ENCODE measurements at places on chromosomes 5 and 9.

- DNase-seq: peak; percentile 58
These were observed 1.3 kb upstream of the TRMO start for GRCh38 chr9:97923529-97924108.

DNA sequence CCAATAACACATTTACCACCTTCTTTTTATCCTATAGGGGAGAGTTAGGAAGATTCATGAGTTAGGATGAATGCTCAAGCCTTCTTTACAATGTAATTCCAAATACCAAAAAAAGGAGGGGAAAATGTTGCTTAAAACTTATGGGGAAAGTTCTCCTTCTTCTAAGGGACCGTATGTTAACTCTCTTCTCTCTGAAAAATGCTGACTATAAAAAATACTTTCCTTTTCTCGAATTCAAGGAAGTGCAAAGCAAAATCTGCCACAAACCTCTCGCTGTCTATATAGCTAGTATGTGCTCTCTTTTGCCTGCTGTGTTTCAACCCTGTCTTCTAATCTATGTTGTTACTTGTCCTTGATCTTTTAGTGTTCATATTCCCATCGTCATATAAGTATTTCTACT, 768.6 kb upstream of the C9orf72 start:
- DNase-seq: no peak

DNA sequence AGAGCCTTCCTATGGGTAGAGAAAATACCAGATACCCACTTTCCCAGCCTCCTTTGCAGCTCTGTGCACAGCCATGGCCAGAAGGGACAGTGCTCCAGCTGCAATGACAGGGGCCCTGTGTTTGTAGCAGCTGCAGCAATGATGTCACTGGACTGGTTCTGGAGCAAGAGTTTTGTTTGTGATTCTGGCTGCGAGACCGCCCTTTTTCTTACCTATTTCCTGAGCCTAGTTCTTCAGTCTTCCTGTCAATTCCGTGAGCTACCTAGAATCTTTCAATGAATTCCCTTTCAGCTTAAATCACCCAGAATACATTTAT, 10.0 kb upstream of the BOD1 start:
- DNase-seq: no peak

GRCh38 chr9:97280755-97281330, 26.6 kb upstream of the CCDC180 start:
- no peak for DNase-seq

DNA sequence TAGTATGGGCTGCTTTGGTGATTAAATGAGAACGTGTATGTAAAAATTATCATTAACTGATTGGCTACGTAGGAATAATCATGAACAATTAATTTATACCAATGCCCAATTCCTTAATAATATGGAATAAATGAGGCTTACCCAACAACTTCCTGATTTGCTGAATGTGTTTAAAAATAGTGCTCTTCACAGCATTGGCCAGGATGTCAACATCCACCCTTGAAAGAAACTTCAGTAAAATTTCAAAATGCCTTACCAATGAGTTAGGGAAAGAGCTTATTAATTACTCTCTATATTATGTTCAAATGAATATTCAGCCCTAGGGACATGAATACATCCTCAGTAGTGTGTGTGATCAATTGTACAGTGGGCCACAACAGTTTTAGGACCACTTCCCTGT, 401.4 kb downstream of the PSAT1 start:
- DNase-seq: no peak

DNA sequence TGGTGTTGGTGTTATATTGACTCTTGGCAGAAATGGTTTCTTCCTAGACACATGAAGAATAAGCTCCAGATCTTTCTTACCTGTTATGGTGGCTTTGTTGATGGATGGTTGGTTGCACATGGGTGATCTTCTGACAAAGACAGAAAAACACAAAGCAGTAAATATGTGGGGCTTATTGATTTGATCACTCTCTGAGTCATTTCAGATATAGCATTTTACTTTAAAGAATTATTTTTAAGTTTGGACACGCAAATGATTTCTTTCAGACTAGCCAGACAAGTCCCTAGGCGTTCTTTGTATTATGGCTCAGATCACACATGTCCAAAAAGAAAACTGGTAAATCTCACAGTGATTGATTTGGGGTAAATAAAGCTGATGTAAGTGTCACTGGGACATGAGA, 597.6 kb downstream of the RAB3C start:
- DNase-seq: peak; percentile 53

- no peak for DNase-seq
These were observed 8.4 kb upstream of the RXRA start for GRCh38 chr9:134317790-134318414.

DNA sequence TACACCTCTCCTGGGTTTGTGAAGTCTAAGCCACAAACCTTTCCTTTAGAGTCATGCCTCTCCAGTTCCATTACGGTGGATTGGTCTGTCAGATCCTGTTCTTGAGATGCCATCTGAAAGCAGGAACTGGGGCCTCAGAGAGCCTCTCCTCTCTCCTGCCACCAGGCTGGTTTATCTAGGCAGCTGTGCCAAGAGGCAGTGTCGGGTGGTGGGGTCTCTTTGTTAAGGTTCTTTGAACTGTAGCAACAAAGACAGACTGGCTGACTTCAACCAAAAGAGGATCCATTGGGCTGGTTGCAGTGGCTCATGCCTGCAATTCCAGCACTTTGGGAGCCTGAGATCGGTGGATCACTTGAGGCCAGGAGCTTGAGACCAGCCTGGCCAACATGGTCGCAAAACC, 66.0 kb upstream of the ANGPTL2 start:
- DNase-seq: no peak

DNA sequence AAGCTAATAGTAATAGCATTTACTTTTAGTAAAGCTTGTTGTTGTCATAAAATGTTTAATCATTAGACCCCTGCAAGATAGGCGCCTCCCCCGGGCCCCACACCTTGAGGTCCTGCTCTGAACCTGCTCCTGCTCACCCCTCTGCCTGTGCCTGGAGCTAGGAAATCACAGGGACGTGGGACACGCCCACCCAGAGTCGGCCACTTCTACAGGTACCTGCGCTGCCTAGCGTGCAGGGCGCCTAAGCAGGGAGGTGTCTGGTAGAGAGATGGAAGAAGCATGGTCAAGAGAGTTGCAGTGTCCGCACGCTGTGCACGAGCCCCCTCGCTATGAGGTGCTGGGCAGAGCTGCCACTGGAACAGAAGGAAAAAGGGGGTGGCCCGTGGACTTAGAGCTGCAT, 52.6 kb downstream of the HINT1 start:
- DNase-seq: no peak

DNA sequence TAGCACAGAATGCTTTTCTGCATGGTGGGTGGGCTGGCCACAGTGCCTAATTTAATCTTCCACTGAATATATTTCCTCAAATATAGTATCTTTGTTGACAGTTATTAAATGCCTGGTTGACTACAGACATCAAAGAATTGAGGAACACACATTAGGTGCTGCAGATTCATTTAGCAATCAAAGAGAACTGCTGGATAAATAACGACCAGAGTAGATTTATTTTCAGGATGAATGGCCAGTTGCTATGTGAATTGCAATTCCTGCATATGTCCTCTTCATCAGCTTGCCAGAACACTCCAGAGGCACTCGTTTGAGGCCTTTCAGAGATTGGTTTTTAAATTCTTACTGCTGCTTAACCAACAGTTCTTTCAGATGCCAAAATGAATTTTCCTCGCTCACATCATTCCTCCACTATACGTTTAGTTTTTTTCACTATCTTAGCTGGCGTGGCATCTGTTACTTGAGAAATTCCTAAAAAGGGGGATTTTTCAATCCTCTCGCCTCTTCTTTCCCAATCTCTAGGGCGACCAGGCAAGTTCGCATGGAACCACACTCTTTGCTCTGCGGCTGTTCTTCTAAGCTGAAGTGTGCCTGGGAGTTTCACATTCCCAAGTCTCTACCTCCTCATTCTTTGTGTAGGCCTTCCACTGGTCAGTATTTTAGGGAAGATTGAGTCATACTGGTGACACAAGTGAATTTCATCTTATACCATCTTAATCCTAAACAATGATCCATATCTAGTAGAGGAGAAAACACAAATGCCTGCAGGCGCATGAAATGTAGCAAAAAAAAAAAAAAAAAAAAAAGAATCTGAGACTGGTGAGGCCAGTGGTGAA, 237.1 kb upstream of the NMUR2 start:
- no peak for DNase-seq

- no peak for DNase-seq
These were observed 14.1 kb downstream of the PRRX2 start for GRCh38 chr9:129679537-129679936.

DNA sequence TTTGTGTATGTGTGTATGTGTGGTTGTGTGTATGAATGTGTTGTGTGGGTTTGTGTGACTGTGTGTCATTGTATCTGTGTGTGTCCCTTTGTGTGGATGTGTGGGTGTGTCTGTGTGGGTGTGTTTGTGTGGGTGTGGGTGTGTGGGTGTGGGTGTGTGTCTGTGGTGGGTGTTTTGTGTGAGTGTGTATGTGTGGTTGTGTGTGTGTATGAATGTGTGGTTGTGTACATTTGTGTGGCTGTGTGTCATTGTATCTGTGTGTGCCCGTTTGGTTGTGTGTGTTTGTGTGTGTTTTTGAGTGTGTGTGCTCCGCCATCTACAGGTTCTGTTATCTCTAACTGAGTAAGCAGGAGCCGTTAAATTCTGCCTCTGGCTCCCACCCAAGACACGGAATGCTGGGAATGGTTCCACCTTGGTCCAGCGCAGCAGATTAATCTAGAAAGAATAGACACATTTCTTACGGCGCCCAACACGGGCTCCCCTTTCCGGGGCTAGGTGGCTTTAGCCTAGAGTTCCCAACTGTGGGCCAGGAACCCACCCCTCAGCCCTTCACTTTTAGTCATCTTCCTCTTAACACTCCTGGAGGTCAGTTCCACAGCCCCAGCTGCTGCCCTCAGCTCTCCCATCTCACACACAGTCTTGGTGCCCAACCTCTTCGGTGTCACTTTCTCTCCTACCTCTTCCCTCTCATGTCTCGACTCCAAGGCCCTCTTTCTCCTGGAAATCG, 197.1 kb downstream of the TTLL11 start:
- no peak for DNase-seq

- no peak for DNase-seq
These were observed 232.5 kb upstream of the CCNH start for GRCh38 chr5:87645224-87645623.

GRCh38 chr5:77015938-77016569, 14.2 kb upstream of the AGGF1 start:
- DNase-seq: peak; percentile 51

DNA sequence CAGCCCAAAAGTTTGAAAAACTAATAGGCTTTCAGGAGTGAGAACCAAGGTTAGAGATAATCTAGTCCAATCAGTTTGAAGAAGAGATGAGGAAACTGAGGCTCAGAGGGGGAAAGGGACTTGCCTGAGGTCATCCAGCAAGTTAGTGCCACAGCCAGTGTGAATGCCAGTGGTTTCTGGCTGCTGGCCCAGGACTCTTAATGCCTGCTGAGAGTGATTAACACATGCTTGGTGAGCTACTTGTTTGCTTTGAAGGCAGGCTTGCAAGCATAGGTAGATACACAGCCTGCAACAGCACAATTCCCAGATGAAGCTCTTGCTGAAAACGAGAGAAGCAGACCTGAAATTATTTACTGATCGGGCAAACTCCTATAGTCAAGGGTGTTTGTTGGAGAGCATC, 591.6 kb upstream of the SGCD start:
- no peak for DNase-seq

DNA sequence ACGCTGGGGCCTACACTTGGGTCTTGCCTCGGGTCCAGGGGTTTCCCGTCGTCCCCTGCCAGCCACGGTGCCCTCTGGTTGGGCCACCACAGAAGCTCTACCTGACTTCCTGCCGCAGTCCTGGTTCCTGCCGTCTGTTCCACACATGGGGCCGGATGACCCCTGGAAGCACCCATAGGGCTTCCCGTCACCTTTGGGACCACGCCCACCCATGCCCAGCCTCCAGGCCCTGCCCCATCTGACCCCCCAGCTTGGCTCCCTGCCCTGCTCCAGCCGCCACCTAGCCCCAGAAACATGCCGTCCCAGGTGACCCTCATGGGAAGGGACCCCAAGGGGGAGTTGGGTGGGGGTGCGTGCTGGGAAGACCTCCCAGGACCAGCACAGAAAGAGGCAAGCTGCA, 13.7 kb downstream of the MRPL36 start:
- DNase-seq: no peak

- DNase-seq: no peak
These were observed 56.3 kb downstream of the ERAP1 start for GRCh38 chr5:96751203-96752169.

- DNase-seq: no peak
These were observed 16.9 kb downstream of the COL5A1 start for GRCh38 chr9:134658378-134658955.

- DNase-seq: no peak
These were observed 16.1 kb upstream of the SPATA31D4 start for GRCh38 chr9:81912135-81912534.

DNA sequence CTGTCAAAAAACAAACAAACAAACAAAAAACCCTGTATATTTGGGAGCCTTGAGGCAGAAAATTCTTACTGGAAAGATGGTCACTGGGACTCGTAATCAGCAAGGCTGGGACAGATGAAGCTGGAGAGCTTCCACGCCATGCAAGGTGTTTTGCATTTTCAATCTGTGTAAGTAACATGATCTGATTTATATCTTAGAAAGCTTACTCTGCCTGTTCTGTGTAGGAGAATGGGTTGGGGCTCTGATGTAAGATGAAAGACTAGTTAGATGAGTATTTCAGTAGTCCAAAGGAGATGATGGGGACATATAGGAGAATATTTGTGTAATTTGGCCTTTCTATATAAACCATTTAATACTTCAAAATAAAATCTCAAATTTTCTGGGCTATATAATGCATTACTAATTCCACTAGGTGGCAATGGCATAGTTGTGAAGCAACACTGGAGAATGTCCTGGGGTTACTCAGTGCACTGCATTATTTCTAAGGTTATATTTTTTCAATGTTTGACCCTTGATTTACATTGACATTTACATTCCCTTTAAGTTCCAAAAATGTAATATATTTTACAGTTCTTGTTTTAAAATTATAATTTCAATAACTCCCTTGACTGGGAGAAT, 21.9 kb upstream of the FSD1L start:
- no peak for DNase-seq

DNA sequence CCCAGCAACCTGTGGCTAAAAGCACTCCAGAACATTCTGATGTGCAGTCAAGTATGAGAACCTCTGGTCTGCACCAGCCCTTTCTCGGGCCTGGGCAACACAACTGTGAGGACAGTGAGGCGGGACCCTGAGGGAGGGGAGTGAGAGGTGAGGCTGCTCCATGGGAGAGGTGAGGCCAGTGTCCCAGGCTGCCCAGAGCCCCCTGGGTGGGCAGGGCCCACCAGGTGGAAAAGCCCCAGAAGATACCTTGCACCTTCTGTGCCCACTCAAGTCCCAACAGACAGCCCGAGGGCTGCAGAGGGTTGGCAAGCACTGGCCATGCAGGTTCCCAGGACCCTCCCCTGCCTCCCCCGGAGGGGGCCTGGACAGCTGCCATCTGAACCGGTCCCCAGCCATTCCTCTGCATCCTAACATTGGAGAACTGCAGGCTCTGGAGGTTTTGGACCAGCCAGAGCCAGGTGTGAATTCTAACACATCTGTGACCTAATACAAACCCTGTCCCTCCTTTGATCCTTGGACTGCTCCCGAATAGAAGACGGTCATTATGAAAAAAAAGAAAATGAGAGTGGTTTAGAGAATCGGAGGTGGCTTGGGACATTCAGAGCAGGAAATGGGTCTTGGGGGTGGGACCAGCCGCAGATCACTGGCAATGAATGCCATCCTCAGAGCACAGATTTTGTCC, 57.0 kb downstream of the DUSP1 start:
- no peak for DNase-seq
